Mesendoderm (in vitro differentiated cells): ENCODE measurements at places on chromosomes 7 and 10.

DNA sequence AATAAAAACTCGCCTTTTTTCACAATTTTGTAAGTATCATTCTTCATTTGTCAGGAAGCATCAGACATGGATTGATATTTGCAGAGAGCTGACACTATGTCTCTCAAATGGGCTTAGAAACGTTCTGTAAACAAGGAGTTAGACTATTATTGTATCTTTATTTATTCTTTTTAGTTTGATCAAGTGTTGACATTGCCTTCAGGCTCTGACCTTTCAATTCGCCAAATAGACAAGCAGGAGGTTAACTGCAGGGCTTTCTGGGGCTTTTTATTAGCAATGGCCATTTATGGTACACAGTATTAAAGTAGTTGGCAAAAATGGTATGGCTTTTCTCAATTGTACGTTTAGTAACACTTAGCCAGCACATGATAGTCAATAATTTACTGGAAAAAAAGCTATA lies 221.7 kb downstream of the ZWINT start:
- DNase-seq = no peak

DNA sequence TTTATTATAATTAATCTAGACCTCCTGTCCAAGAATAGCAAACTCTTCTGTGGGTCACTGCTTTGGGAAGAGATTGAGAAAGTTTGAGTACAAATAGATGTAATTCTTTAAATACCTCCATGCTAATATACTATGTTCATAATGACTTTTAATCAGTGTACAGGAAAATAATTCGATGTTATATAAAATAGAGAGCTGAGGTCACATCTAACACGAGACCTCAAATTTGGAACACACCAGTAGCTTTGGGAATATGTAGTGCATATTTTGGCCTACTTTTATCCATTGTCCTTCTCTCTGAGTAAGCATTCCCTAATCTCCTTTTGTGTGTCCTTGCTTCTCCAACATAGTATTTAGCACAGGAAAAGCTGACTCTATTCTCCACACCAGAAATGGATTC lies 27.3 kb upstream of the CABCOCO1 start:
- no peak for DNase-seq

DNA sequence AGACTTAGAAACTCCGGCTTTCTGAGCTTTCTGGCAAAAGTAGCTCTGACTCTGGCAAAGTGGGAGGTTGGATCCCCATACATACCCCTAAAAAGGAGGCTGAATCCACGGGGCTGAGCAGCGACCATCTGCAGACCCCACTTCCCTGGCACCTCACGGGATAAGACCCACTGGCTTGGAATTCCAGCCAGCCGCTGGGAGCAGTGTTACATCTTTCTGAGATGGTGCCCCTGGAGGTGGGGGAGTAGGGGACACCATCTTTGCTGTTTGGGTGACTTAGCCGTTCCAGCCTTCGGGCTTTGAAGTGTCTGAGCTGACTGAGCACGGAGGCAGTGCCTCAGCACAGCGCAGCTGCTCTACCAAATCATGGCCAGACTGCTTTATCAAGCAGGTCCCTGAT lies 45.0 kb upstream of the GRM3 start:
- peak; percentile 10 for DNase-seq

GRCh38 chr7:41431671-41432070 lies 271.2 kb downstream of the INHBA start:
- DNase-seq = no peak

DNA sequence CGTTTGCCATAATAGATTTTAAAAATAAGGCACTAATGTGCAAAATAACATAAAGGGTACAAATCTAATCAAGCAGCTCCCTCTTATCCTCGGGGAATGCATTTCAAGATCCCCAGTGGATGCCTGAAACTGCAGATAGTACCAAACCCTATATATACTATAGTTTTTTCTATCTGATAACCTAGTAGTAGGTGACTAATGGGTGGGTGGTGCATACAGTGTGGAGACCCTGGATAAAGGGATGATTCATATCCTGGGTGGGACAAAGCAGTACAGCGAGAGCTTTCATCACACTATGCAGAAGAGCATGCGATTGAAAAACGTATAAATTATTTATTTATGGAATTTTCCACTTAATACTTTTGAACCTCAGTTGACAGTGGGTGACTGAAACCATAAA lies 464.5 kb downstream of the GRID1 start:
- DNase-seq = no peak
